ENCODE measurements at places on chromosomes 1 and 21.

GRCh38 chr1:228734881-228735801 is at the start of gene RHOU:
Gene RHOU, plus strand, starts transcription at chr1:228735479. Its CDS starts 264 bp downstream, at chr1:228735743.
- peak; percentile 30 for DNase-seq

GRCh38 chr1:114339379-114339778 is 171.6 kb downstream of the TRIM33 start:
- DNase-seq, result no peak

- no peak for DNase-seq
These were observed 115.4 kb upstream of the RAB4A start for GRCh38 chr1:229155472-229155871.

- DNase-seq, result peak; percentile 24
These were observed 132.2 kb downstream of the GLUL start for GRCh38 chr1:182259229-182259872.

GRCh38 chr1:173354937-173355280 is 122.2 kb upstream of the PRDX6 start:
- DNase-seq, result no peak

- DNase-seq, result no peak
These were observed 39.0 kb downstream of the LPAR3 start for GRCh38 chr1:84853741-84854721.

GRCh38 chr1:230064283-230064682 is 2.8 kb upstream of the GALNT2 start:
- no peak for DNase-seq

DNA sequence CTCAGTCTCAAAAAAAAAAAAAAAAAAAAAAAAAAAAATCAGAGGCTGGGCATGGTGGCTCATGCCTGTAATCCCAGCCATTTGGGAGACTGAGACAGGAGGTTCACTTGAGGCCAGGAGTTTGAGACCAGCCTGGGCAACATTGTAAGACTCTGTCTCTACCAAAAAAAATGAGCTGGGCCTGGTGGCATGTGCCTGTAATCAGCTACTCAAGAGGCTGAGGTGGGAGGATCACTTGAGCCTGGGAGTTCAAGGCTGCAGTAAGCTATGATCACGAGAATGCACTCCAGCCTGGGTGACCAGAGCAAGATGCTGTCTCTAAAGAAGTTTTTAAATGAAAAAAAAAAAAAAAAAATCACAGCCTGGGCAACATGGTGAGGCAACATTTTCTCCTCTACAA is 10.3 kb downstream of the SEMA4A start:
- DNase-seq, result no peak

GRCh38 chr1:196302981-196303380 is 305.3 kb downstream of the KCNT2 start:
- DNase-seq, result no peak

DNA sequence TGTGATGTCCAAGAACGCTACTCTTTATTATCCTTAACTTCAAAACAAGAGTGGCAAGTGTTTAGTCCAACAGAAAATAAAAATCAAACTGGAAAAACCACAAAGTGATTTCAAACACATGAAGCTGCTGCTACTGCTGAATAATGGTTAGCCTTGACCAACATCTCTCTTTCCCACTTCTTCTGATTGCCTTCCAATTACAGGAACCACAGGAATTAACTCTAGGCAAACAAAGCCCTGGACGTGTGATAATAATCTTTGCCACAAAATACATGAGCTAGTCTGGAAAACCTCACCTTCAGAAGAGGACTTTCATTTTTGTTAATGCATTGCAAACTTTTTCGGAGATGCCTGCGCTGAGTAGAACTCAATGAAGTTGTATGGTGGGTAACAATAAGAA is 48.6 kb upstream of the COL11A1 start:
- no peak for DNase-seq

GRCh38 chr1:98763488-98764150 is 102.1 kb downstream of the SNX7 start:
- no peak for DNase-seq

DNA sequence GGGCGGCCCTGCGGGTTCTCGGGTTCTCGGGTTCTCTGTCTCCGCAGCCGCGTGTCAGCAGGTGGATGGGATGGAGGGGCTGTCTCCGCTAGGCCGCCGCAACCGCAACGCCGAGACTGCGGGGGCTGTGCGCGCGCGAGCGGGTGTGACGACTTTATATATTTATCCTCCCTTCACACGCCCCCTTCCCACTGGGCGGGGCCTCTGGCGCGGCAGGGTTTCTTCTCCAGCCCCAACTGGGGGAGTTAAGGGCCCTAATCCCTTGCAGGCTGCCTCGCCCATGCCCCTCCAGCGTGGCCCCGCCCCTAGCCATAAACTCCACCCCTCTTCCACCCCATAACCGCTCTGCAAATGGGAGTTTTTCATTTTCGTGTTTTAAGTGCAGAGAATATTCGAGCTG is 3.4 kb downstream of the IGSF21 start:
- no peak for DNase-seq

DNA sequence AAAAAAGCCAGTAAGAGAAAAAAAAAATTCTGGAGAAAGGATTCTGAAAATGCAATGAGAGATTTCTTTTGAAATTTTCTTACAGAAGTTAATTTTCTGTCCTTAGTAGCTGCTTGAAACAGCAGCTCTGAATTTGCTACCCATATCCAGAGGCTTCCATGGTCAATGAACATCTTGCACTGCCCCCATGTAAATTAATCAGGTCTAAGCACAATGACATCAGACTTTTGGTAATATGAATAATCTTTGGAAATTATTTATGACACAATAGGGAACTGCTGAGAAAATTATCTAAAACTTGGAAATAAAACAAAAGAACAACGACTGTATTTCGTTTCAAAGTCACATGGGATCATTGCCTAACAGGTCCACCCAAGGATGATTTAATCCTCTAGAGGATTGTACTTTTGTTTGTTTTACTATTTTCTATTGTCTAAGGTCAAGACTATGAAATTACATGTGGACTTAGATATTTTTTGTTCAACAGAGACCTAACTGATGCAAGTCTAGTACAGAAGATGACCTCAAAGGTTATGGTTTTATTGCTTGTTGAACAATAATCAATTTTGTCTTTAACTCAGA is 312.1 kb downstream of the BACH1 start:
- DNase-seq, result no peak

- no peak for DNase-seq
These were observed 37.3 kb upstream of the RHOU start for GRCh38 chr1:228698017-228698329.

GRCh38 chr1:87956072-87956471 is 627.4 kb downstream of the LMO4 start:
- DNase-seq, result no peak

DNA sequence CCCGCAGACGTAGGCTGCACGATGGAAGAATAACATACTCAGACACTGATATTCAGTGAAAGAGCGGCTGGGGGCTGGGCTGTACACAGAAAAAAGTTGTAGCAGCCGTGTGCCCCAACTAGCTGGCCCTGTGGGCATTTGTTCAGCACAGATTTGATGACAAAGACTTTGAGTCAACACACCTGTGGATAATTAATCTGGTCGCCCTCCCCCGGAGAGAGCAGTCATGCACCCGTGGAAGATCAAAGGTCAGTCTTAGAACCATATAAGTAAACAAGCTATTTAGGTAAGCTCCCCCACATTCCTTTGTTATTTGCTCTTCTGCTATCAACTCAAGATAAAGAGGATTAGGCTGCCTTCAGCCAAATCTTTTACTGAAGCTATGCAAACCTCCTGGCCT is 148.4 kb upstream of the HMCN1 start:
- DNase-seq, result no peak

DNA sequence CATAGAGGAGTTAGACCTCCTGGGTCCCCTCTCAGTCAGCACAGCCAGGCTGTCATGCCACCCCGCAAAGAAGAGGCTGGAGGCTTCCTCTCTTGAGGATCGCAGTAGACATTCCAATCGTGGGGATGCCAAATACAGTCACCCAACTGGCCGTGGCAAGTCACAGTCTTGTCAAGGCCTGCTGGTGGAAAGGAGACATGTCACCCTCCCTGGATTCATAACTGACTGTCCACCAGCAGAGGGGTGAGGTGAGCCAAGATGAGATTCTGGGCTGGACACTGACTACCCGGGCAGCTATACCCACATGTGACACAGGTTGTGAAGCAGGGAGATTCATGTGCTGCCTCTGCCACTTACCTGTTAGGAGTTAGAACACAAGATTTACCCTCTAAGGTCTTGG is 123.5 kb upstream of the NGF start:
- no peak for DNase-seq

- DNase-seq, result no peak
These were observed 6.8 kb upstream of the TRNP1 start for GRCh38 chr1:26986658-26987057.

DNA sequence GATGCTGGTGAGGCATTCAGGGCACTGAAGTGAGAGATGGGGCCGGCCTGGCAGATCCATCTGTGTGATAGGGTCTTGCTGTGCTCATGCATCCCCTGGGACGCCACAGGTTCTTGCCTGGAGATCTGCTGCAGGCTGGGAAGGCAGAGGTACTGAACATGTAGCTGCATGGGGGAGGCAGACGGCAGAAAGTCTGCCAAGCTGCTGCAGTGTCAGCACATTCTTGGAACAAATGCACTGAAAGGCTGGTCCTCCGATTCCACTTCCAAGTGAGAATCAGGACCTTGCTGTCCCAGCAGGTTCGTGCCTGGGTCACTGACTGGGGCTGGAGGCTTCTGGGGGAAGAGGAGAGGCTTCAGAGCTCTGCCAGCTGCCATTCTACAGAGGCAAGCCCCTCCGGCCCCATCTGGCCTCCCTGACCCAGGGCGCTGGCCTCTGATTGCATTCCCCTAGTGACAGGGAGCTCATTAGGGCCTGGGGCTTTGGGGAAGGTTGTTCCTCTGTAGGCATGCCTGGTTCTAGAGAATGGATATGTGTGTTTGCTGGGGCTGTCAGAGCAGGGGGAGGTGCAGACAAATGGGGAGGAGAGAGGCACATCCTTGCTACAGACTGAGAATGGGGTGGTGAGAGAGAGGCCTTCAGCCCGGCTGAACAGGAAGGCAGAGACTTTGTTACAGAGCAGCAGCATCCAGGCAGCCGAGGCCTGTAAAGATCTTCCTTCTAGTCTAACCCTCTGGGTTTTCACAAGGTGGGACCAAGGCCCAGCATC is 174.0 kb downstream of the TRABD2B start:
- DNase-seq, result no peak

DNA sequence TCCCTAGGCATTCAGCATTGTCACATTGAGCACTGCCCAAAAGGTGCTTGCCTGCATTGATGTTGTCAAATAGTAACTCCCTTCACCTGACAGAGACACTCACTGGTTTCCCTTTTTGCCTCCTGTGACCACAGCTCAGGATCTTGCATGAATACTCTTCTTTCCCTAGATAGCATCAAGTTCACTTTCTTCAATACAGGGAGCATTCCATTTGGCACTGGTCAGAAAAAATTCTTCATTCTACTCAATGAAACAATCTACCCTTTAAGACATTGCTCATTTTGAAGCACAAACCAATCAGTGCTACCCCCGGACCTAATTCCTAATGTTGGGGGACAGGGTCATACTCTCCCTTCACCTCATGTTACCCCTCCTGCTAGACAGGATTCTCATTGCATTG is 319.0 kb upstream of the SNX7 start:
- no peak for DNase-seq

DNA sequence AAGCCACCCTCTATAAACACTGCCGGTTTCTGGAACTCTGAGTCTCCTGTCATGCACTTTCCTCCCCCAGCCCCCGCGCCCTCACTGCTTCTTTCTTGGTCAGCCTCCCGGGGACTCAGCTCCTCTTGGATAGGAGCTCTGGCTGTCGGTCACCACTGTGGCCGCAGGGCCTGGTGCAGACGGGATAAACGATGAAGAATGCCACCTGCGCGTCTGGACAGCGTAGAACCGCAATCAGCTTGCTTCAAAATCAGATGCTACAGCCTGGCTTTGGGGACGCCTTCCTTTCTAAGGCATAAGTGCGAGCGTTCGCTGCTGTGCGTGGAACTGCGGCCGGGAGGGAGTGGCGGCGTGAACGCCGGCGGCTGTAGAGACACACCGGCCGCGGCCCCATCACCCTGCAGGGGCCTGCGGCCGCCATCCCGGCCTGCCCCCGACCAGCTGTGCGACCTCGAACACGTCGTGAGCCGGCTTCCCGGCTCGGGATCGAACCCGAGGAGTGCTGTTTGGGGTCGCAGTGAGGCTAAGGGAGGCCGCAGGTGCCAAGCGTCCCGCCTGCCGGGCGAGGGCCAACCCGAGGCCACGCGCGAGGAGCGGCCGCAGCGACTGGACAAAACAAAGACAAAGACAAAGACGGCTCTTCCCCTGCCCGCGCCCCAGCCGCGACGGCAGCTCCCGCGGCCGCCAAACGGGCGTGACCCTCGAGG is 688 bp downstream of the PTTG1IP start:
- DNase-seq, result no peak
